ENCODE measurements at places on chromosomes 3 and 15.

- DNase-seq = no peak
These were observed 5.5 kb downstream of the CD47 start for GRCh38 chr3:108085370-108085769.

DNA sequence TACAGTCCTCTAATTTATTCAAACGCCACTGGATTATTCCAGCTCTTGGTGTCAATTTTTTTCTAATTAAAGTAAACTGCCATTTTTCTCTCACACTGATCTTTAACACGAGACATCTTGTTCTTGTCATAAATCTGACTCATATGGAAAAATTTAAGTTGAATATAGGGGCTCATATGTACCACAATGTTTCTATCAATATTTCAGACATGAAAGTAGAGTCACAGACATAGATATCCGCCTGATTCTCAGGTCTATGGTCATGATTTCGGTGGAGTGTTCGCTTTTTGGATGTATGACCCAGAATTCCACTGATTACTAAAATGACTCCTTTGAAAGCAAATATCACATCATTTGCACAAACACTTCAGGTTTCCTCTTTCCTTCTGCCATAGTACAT, 552.8 kb downstream of the FOXP1 start:
- no peak for DNase-seq

DNA sequence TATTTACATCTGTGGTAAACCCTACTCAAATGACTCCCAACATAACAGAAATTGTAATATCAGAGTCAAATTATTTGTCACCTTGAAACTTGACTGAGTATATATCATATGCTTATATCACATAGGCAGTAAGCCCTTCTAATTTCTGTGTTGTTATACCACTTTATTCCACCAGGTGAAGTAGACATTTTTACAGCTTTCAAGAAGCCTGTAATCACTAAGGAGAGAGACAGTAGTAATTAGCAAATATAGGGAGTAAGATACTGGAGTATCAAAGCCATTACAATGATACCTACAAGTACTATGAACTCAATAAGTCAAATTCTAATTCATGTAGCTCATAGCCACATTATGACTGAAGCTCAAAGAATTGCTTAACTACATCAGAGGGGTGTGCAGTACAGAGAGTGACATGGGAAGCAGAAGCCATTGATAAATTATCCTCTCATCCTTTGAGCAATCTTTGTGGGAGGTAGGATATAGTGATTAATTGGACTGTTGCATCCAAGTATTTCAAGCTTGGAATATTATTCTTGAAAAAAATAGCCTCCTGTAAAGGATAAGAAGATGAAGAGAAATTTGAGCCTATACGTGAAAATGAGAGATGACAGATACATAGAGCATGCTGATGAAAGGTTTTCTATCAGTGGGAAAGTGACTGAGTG, 1005.9 kb downstream of the ZPLD1 start:
- no peak for DNase-seq

DNA sequence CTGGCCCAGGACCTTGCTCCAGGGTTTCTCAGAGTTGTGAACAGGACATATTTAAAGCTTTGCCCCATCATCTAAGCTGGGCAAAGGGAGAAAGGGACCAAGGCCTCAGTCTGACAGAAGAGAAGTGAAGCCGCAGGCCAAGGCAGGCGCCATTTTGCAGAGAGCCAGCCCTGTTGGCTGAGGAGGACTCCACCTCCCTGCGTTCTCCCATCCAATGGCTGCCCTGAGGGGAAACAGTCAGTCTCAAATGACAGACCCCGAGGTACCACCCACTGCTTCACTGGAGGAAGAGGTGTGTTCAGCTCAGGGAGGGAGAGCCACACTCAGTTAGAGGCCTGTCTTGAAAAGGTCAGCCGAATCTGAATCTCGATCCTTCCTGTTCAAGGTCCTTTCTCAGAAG, 86.1 kb downstream of the ADAMTS17 start:
- no peak for DNase-seq

DNA sequence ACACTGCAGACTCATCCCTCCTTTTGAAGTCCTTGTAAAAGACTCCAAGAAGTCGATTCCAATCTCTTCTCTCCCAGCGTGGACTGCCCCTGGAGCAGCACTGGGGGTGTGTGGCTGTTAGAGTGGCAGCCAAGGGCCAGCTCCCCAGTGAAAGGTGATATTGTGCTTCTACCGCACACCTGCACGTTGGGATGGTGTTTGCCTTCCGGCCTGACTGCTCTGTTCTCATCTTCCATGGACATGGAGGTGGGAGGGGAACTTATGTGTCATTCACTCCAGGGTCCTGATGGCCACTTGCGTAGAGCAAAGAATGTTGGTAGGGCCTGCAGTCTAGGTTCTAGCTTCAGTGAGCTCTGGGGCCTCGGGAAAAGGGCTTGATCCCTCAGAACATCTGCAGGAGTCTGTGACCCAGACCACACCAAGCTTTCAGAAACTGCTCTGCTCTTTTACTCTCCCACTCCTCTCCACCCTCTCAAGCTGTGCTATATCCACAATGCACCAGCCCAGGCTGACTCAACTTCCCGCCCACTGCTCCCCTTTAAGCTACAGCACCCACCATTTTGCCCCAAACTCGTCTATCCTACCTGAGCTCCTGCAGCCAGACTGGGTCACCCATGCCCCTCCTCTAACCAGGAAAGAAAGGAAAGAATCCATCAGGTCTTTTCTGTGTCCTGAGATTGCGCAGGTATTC, 31.3 kb downstream of the LIPC start:
- no peak for DNase-seq
